ENCODE measurements at places on chromosomes 4 and X.

DNA sequence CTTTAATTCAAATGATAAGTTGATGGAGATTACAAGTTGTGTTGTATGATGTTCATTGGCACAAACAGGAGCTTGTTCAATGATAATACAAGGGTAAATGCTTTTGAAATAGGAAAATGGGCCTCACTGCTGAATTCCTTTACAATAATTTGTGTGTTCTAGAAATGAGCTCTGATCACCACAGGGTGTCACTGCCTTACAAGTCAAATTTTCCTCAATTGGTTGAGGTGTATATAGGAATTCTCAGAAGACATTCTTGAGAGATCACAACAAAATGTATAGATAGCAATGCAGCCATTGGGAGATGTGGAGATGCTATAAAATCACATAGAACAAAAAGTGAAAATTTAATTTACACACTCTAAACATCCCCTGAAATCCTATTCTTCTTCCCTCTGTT is 49.6 kb downstream of the KLF8 start:
- DNase-seq, result no peak

- no peak for DNase-seq
These were observed 736.9 kb upstream of the MAGEB2 start for GRCh38 chrX:29478336-29479069.

DNA sequence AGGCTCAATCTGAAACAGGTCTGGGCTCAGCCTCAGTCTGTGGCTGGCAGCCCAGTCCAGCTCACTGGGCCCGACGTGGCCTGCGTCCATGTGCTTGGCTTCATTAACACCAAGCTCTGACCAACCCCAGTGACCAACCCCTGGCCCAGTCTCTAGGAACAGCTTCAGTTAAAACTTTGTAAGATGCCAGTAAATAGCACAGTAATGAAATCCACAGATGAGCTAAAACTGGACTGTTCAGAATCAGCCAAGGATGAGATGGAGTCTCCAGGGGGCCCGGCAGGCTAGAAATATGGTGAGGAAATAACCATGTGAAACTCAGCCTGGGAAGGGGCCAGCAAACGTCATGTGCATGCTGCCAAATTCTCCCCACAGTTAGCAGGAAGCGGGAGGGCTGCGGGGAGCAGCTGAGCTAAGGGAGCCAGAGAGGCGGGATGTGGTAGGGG is 37.1 kb upstream of the XPNPEP2 start:
- DNase-seq, result no peak

DNA sequence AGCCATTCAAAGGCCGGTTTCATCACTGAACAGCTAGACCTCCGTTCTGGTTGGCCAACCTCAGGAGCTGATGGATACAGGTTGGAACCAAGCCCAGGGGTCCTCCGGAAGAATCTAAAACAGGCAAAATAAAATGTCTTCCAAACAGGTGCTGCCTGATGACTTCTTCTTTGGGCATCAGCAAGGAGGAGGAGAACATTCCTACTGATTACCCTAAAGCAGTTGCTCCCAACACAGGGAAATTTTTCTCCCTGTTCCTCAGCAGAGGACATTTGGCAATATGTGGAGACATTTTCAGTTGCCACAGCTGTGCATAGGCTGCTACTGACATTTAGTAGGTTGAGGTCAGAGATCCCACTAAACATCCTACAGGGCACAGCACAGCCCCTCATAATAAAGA is 319.3 kb upstream of the PPARGC1A start:
- no peak for DNase-seq

DNA sequence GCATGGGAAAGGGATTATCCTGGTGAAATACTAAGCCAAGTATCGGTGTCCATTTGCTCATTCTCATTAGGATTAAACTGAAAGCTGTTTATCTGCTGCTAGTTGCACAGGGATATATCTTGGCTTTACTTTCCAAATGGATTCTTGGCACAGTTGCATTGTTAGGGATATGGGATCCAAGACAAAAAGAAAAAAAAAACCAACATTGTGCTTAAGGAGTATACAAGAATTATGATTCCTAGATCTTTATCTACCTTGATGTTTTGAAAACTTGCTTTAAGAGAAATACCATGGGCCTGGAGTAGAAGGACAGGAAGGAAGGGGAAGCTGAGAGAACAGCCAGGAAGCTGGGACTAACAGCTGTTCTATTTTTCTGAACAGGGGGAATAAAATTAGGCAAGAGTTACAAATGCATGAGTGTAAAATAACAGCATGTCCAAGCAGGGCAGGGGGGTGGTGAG is 107.6 kb downstream of the ATXN3L start:
- DNase-seq, result no peak

Data from T-helper 9 cell (primary cell).